Heart left ventricle (tissue), 16 donors: ENCODE measurements at places on chromosomes 2 and 18. TPM values are rescaled to one million over a fixed set of nuclear protein-coding genes. Genes with fewer than 3 reads are reported as not detected.

DNA sequence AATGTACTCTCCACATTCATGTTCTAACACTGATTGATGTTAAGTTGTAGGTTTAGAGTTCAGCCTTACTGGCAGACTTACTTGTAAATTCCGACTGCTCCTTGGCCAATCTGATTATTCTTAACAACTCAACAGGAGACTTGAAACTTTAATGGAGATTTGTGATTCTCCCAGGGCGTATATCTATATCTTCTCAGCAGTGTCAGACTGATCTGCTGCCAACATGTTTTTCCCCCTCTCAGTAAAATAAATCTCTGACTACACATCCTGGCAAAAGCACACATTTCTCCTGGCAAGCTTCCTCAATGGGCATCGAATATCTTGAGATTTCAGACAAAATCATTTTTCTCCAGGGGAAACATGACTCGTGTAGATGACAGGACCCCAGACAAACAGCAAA, 1041.2 kb downstream of the DPP10 start:
- no peak for DNase-seq
- H3K36me3 ChIP-seq = no peaks in the 10 kb centered on the region
- H3K27me3 ChIP-seq = no peaks in the 10 kb centered on the region
- no peaks in the 10 kb centered on the region for H3K4me1 ChIP-seq
- no peak overlapping the region for H3K27ac ChIP-seq

The NGEF gene
- not detected for total RNA-seq

- no peak for DNase-seq
- no peaks in the 10 kb centered on the region for H3K4me1 ChIP-seq
- H3K36me3 ChIP-seq = no peaks in the 10 kb centered on the region
- H3K27me3 ChIP-seq = no peaks in the 10 kb centered on the region
Observed at GRCh38 chr2:5495586-5495985, 196.6 kb upstream of the SOX11 start.

The LIMS3 gene
- total RNA-seq = 3.9 TPM

DNA sequence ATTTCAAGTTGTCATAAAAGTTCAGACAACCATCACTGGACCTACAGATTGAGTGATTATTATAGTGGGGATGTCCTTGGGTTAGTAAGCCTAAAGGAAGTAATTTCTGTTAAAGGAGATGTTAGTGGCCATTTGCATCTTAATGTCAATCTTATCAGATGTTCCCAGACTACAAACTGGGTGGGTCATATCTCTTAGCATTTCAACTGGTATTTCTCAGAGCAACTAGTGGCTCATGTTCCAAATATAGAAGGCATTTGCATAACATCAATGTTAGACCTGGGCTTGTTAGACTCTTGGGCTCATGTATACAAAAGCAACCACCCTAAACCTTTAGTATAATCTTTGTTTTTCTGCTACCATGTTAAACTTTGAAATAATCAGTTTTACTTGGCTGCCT, 17.9 kb downstream of the PLEKHA3 start:
- no peak overlapping the region for H3K4me3 ChIP-seq
- no peak for DNase-seq
- H3K4me1 ChIP-seq = no peaks in the 10 kb centered on the region
- H3K27ac ChIP-seq = no peak overlapping the region
- peaks cover 99% of the 10 kb centered on the region for H3K36me3 ChIP-seq
- no peaks in the 10 kb centered on the region for H3K27me3 ChIP-seq

GRCh38 chr2:189086710-189087109, 92.9 kb downstream of the COL5A2 start:
- H3K4me1 ChIP-seq = no peaks in the 10 kb centered on the region
- peaks cover 70% of the 10 kb centered on the region for H3K36me3 ChIP-seq
- no peaks in the 10 kb centered on the region for H3K27me3 ChIP-seq

The ALPG gene
- not detected for total RNA-seq

The SNORC gene
- 0.55 TPM for total RNA-seq

The CD8A gene
- 0.89 TPM for total RNA-seq

GRCh38 chr2:238445409-238446190, 18.9 kb downstream of the ASB1 start:
- H3K4me3 ChIP-seq = no peak overlapping the region
- no peak overlapping the region for H3K27ac ChIP-seq
- no peaks in the 10 kb centered on the region for H3K36me3 ChIP-seq
- no peaks in the 10 kb centered on the region for H3K27me3 ChIP-seq

- H3K27ac ChIP-seq = no peak overlapping the region
- H3K27me3 ChIP-seq = no peaks in the 10 kb centered on the region
- H3K4me3 ChIP-seq = no peak overlapping the region
- no peaks in the 10 kb centered on the region for H3K36me3 ChIP-seq
- H3K4me1 ChIP-seq = no peaks in the 10 kb centered on the region
- DNase-seq = no peak
Observed at GRCh38 chr2:241202268-241202585, 13.8 kb downstream of the ANO7 start.

GRCh38 chr2:162677476-162677875, 161.1 kb downstream of the KCNH7 start:
- no peaks in the 10 kb centered on the region for H3K4me1 ChIP-seq
- no peak overlapping the region for H3K4me3 ChIP-seq
- no peak overlapping the region for H3K27ac ChIP-seq
- H3K36me3 ChIP-seq = no peaks in the 10 kb centered on the region
- DNase-seq = no peak

DNA sequence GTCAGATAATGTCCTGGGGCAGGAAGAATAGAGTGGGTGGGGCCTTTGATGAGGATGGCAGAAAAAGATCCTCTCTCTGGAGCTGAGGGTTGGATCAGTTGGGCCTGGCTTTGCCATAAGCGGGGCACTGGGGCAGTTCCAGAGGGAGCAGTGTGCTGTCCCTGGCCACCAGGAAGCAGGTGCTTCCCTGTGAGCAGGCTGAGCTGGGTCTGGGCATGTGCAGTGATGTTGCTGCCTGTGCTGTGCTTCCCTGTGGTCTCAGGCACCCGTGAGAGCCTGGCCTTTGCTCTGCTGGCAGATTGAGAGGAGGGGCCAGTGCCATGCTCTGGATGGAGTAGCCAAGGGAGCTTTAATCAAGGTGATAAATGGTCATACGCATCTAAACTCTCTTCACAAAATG, 14.6 kb upstream of the NPPC start:
- H3K27me3 ChIP-seq = no peaks in the 10 kb centered on the region
- no peak overlapping the region for H3K27ac ChIP-seq
- no peaks in the 10 kb centered on the region for H3K4me1 ChIP-seq
- H3K4me3 ChIP-seq = no peak overlapping the region
- H3K36me3 ChIP-seq = no peaks in the 10 kb centered on the region

The SPDYA gene
- total RNA-seq = 0.50 TPM

DNA sequence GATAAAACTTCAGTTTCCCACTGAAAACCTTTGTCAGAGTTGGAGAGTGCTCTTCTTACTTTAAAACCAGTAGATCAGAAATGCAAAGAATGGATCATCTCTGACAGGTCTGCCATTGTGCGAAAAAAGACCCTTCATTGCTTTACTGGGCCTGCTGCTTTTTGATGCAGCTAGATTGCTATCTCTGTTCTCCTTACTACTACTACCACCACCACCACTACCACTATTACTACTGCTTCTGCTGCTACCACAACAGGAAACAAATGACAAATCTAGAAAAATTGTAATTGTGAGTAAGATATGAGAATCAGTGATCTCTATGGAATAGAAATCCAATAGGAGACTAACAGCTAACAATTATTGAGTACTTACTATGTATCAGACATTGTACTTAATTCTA, 85.8 kb downstream of the PKP4 start:
- no peaks in the 10 kb centered on the region for H3K4me1 ChIP-seq
- H3K4me3 ChIP-seq = no peak overlapping the region
- no peaks in the 10 kb centered on the region for H3K27me3 ChIP-seq

GRCh38 chr2:182432051-182432450, 5.2 kb upstream of the PDE1A start:
- no peak overlapping the region for H3K4me3 ChIP-seq
- no peaks in the 10 kb centered on the region for H3K27me3 ChIP-seq
- no peak overlapping the region for H3K27ac ChIP-seq
- H3K4me1 ChIP-seq = peaks cover 5% of the 10 kb centered on the region
- no peaks in the 10 kb centered on the region for H3K36me3 ChIP-seq
- no peak for DNase-seq

- no peak for DNase-seq
- no peak overlapping the region for H3K27ac ChIP-seq
- H3K27me3 ChIP-seq = no peaks in the 10 kb centered on the region
- H3K36me3 ChIP-seq = peaks cover 10% of the 10 kb centered on the region
Observed at GRCh38 chr2:127770973-127771735, 39.8 kb downstream of the WDR33 start.

DNA sequence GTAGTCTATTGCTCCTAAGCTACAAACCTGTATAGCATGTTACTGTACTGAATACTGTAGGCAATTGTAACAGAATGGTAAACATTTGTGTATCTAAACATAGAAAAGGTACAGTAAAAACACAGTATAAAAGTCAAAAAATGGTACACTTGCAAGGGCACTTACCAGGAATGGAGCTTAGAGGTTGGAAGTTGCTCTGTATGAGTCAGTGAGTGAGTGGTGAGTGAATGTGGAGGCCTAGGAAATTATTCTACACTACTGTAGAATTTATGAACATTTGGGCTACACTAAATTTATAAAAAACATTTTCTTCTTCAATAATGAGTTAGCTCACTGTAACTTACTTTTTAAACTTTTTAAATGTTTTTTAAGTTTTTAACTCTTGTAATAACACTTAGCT, 19.0 kb downstream of the NABP1 start:
- H3K36me3 ChIP-seq = no peaks in the 10 kb centered on the region
- DNase-seq = no peak
- H3K4me3 ChIP-seq = no peak overlapping the region
- peaks cover 3% of the 10 kb centered on the region for H3K4me1 ChIP-seq
- H3K27me3 ChIP-seq = no peaks in the 10 kb centered on the region

GRCh38 chr2:233352141-233352842, 2.0 kb upstream of the DGKD start:
- no peaks in the 10 kb centered on the region for H3K36me3 ChIP-seq
- H3K4me3 ChIP-seq = no peak overlapping the region
- peaks cover 5% of the 10 kb centered on the region for H3K4me1 ChIP-seq
- no peak for DNase-seq
- no peaks in the 10 kb centered on the region for H3K27me3 ChIP-seq
- H3K27ac ChIP-seq = no peak overlapping the region

GRCh38 chr2:169796441-169796840, 2.2 kb upstream of the SSB start:
- no peak for DNase-seq
- H3K27ac ChIP-seq = no peak overlapping the region
- no peak overlapping the region for H3K4me3 ChIP-seq
- no peaks in the 10 kb centered on the region for H3K27me3 ChIP-seq
- peaks cover 10% of the 10 kb centered on the region for H3K4me1 ChIP-seq

- no peaks in the 10 kb centered on the region for H3K27me3 ChIP-seq
- H3K4me3 ChIP-seq = no peak overlapping the region
- DNase-seq = no peak
- no peaks in the 10 kb centered on the region for H3K36me3 ChIP-seq
- peaks cover 20% of the 10 kb centered on the region for H3K4me1 ChIP-seq
Observed at GRCh38 chr2:8541636-8542035, 140.2 kb upstream of the ID2 start.

The C2orf80 gene
- total RNA-seq = not detected

GRCh38 chr2:164155558-164155957, 419.8 kb upstream of the FIGN start:
- no peak overlapping the region for H3K27ac ChIP-seq
- H3K4me1 ChIP-seq = no peaks in the 10 kb centered on the region
- H3K4me3 ChIP-seq = no peak overlapping the region

The MALL gene
- 17.6 TPM for total RNA-seq

The PARD6G gene
- 4.2 TPM for total RNA-seq

DNA sequence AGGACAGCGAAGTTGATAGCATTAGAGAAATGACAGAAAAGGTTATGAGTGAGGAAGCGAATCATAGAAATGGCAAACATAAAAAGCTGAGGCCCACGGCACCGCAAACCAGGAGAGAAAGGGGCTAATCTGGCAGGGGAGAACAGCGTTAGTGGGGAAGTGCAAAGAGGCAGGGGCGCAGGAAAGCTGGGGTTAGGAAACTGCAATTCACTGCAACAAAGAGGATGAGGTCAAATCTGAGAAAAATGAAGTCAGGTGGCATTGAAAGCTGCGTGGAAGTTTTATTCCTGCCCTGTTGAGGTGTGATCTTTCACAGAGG, 653 bp upstream of the ABI2 start:
- peaks cover 4% of the 10 kb centered on the region for H3K4me1 ChIP-seq
- H3K4me3 ChIP-seq = peak overlapping the region; percentile 100
- no peaks in the 10 kb centered on the region for H3K36me3 ChIP-seq
- H3K27me3 ChIP-seq = no peaks in the 10 kb centered on the region
- DNase-seq = no peak
- peak overlapping the region; percentile 88 for H3K27ac ChIP-seq

The PDE11A gene
- total RNA-seq = 0.88 TPM

GRCh38 chr2:207921606-207922005, 103.7 kb downstream of the PLEKHM3 start:
- no peak for DNase-seq
- H3K36me3 ChIP-seq = peaks cover 4% of the 10 kb centered on the region
- no peak overlapping the region for H3K4me3 ChIP-seq
- no peak overlapping the region for H3K27ac ChIP-seq

The ANKRD23 gene
- 4.4 TPM for total RNA-seq

The FAP gene
- total RNA-seq = 3.9 TPM

The ZBTB7C gene
- 2.3 TPM for total RNA-seq

DNA sequence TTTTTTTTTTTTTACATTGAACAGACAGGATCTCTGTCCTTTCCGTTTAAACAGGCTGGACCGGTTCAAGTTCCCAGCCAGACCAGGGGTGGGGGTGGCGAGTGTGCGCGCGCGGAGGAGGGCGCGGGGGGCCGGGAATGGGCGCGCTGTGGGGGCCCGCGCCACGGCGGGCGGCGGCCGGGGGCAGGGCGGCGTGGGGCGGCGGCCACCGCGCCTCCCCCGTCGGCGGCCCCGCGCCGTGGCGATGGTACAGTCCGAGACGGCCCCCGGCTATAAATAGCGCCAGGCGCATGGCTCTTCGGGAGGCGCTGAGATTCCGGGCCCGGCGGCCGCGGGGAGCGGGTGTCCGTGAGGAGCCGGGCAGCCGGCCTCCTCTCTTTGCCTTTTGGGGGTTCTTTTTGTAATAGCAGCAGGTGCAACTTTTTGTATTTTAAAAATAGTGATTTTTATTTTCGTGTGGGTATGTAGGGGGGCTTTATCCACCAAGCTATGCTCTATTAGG, 430 bp upstream of the CELF4 start:
- H3K4me3 ChIP-seq = peak overlapping the region; percentile 43
- H3K36me3 ChIP-seq = no peaks in the 10 kb centered on the region
- H3K27ac ChIP-seq = no peak overlapping the region
- peaks cover 29% of the 10 kb centered on the region for H3K4me1 ChIP-seq

- H3K36me3 ChIP-seq = no peaks in the 10 kb centered on the region
- peak overlapping the region; percentile 17 for H3K4me3 ChIP-seq
- peaks cover 34% of the 10 kb centered on the region for H3K4me1 ChIP-seq
Observed at GRCh38 chr2:40279001-40279400, 172.9 kb downstream of the SLC8A1 start.

The TPRKB gene
- 20.7 TPM for total RNA-seq

GRCh38 chr2:203441463-203441862, 93.6 kb downstream of the RAPH1 start:
- DNase-seq = no peak
- peaks cover 56% of the 10 kb centered on the region for H3K36me3 ChIP-seq

The NPAS2 gene
- 51.3 TPM for total RNA-seq

DNA sequence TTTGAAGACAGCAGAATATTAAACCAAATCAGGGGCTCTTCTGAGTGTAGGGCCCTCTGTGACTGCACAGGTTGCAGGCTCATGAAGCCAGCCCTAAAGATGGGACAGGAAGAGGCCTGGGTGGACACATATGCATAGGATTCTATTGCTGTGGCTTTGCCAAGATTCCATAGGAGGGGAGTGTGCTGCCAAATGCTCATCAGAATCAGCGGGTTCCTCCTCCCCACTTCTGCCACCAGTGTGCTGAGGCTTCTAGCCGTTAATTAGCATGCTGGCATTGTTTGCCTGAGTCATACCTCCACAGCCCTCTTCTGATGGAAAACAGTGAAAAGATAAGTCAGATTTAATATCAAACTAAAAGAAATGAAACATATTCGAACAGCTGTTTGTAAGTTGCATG, 103.9 kb upstream of the TMEFF2 start:
- H3K27me3 ChIP-seq = no peaks in the 10 kb centered on the region
- H3K36me3 ChIP-seq = no peaks in the 10 kb centered on the region
- H3K4me3 ChIP-seq = no peak overlapping the region
- no peak overlapping the region for H3K27ac ChIP-seq
